ENCODE measurements at places on chromosomes 1 and 21.

DNA sequence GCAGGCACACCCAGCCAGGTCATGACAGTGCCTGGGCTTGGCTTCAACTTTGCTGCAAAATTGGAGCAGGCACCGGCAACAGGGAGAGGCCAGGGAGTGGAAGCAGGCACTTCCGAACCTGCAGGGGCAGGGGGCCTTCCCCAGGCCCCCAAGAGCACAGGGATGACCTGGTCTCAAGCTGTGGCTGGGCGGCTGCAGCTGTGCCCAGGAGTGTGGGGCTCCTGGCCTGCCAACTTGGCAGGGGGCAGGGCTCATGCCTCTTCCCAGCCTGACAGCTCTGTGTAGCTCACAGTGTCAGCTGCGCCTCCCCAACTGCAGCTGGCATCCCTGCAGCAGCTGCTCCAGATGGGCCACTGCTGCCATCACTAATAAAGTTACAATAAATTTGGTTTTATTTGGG is 51.5 kb upstream of the SCYL3 start:
- DNase-seq: no peak

GRCh38 chr1:95780836-95781235 is 546.8 kb downstream of the RWDD3 start:
- no peak for DNase-seq

GRCh38 chr1:228446852-228447251 is 30.2 kb upstream of the TRIM17 start:
- DNase-seq: no peak

- DNase-seq: no peak
Observed at GRCh38 chr1:998745-998994, 1.2 kb downstream of the HES4 start.

- no peak for DNase-seq
Observed at GRCh38 chr1:183223467-183223866, 37.4 kb downstream of the LAMC2 start.

DNA sequence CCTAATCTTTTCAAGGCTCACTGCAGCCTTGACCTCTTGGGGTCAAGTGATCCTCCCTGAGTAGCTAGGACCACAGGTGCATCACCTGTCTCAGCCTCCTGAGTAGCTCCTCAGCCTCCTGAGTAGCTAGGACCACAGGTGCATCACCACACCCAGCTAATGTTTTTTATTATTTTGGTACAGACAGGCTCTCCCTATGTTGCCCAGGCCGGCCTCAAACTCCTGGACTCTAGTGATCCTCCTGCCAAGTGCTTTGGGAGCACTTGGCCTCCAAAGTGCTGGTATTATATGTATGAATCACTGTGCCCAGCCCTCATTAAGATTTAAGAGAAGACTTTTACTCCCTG is 58.5 kb upstream of the S1PR1 start:
- DNase-seq: no peak

DNA sequence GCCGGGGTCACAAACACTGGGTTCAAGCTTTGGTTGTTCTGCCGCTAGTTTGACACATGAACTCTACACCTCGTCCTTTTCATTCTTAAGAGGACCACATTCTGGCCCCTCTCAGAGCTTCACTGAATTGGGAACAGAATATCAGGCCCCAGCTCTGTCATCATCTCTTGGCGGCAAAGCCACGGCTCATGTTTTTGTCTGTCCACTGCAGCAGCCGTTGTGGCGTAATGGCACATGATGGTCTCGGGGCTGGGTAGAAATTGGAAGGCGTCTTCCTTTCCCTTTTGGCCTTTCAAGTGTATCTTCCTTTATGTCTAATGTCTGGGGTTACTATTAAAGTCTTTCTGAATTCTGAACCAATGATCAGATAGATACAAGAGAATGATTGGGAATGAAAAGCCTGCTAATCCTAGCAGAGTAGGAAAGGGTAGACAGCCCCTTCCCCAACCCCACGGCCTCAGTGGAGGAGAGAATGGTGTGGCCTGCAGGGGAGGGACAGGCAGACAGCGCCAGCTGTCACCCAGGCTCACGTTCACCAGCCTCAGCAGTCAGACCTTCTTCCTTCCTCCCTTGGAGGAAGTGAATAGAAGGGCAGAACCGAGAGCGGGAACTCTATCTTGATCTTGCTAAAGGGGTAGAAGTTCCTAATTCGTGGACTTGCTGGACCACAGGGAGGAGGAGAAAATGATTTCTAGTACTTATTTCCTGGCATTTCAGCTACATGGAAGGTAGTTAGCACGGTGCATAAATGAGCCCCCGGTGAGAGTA is 498.1 kb downstream of the KIF26B start:
- peak; percentile 47 for DNase-seq

GRCh38 chr1:87963556-87963955 is 634.9 kb downstream of the LMO4 start:
- no peak for DNase-seq

DNA sequence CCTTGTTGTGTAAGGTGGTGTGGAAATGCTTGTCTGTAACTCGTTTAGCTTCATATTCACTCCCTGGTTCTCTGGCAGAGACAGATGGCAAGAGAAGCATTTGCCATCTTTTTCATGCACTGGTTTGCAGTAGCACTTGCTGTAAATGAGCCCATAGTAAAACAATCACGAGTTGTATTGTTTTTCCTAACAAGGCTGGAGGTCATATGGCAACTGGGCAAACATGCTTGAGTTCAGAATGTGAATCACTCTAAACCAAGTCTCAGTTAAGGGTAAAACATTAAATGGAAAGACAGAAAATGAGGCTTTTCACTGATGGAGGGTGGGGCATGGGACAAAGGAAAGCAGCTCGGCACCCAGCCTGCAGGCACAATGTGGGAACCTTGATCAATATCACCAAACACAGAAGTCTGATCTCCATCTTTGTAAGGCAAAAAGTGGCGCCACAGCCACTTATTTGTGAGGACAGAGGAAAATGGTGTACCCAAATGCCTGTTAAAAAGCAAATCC is 26.5 kb upstream of the LPAR3 start:
- no peak for DNase-seq

- no peak for DNase-seq
Observed at GRCh38 chr1:64955097-64956009, 11.0 kb downstream of the JAK1 start.

- peak; percentile 5 for DNase-seq
Observed at GRCh38 chr21:37921091-37921490, 4.8 kb upstream of the KCNJ6 start.

DNA sequence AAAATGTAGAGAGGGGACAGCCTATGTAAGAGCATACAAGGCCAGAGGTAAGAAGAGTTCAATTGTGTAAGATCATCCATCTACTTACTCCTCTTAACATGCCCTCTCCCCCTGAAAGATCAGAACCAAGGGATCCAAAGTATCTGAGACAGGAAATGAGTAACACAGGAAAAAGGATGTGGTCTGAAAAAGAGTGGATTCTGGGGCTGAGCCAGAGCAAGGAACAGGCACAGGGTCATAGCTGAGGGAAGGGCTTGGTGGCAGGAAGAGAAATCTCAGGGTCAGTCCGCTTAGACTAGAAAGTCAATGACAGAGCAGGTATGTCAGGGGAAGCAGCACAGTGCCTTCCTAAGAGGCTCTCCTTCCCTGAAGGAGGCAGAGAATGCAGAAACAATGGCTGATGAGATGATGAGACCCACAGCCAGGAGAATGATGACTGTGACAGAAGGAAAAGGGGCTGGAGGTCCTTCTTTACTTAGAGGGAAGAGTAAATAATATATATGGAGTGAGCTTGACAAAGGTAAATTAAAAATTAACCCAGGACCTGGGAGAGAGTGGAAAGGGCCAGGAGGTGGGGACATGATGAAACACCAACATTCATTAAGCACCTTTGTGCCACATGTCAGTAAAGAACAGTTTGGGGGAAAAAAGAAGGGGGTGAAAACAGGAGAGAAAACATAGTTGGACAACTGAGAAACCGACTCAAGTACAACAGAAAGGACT is 26.2 kb upstream of the A3GALT2 start:
- peak; percentile 87 for DNase-seq

GRCh38 chr1:183470147-183470960 is 1.9 kb upstream of the SMG7 start:
- DNase-seq: peak; percentile 82

- no peak for DNase-seq
Observed at GRCh38 chr1:116201911-116202310, 90.7 kb downstream of the MAB21L3 start.

GRCh38 chr21:46295996-46296752 is 10.0 kb downstream of the YBEY start:
- DNase-seq: peak; percentile 88

DNA sequence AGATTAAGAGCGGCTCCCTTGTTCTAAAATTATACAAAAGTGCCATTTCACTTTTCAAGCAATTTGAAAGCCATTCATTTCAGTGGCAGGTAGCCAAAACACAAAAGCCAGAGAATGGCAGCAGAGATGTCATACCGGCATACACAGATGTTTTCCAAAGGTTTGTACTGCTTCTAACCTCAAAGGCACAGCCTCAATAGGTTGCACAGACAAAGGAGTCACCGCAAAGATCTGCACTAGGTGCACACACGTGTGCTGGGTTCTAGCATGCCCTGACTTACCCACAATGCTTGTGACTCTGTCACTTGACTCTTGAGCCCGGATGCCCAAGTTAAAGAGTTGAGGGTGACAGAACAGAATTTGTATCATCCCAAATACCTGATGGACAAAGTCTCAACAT is 448.9 kb upstream of the ADGRL2 start:
- DNase-seq: no peak

- no peak for DNase-seq
Observed at GRCh38 chr21:30391492-30392025, 4.3 kb upstream of the KRTAP13-1 start.

- no peak for DNase-seq
Observed at GRCh38 chr1:147491098-147491497, 50.2 kb upstream of the BCL9 start.

GRCh38 chr1:61047061-61047460 is 35.3 kb upstream of the NFIA start:
- DNase-seq: no peak

DNA sequence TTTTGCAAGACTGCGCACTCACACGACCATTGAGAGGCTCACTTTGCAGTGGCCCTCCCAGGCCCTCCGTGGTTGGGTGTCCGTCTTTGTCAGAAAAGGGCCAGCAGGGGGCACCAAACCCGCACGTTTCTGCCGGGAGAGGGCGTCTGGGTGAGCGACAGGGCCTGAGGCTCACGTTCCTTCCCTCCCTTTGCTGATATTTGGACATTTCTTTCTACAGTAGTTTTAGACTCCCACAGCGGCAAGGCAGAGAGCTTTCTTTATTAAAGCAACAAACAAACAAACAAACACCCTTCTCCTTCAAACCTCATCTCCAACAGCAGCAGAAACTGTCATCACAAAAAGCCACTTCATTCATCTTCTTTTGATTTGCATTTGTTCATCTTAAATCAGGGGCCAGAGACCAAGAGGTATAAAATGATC is 79.2 kb upstream of the WDR26 start:
- peak; percentile 96 for DNase-seq

DNA sequence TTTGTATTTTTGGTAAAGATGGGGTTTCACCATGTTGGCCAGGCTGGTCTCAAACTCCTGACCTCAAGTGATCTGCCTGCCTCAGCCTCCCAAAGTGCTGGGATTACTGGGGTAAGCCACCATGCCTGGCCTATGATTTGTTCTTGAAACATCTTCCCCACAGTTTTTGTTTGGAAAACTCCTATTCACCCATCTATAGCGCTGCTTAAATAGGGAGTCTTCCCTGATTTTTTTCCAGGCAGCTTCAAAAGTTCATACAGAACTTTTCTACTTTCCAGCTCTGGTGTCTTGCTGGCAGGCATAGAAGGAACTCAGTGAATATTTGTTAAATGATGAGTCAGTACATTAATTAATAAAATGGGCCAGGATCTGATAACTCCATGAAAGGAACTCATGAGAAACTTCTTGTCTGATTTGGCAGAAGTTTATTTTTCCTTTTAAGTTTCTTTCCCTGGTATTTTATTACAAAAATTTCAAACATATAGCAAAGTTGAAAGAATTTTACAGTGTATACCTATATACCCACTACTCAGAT is 33.0 kb upstream of the TTC22 start:
- DNase-seq: no peak
